NCI-H82 (cell line): ENCODE measurements at places on chromosomes 6 and 20.

- DNase-seq, result no peak
Measured at GRCh38 chr20:24153101-24154040, 164.8 kb upstream of the GGTLC1 start.

- DNase-seq, result no peak
Measured at GRCh38 chr20:36653456-36653855, 7.5 kb upstream of the SLA2 start.

DNA sequence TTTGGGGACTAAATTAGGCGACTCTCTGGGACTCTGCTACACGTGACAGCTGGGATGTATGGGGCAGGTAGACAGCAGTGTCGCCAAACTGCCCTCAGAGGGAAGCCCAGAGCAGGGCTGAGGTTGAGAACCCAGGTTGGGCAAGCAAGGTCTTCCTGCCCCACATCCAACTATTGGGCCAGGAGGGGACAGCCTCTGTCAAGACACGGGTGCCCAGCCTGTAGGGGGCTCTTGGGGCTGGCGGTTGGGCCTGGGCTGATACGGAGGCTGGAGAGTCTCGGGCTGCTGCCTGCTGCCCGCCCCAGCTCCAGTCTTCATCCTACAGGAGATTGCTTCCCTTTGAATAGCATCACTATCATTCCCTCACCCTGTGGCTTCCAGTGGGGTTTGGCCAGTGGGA lies 33.3 kb downstream of the CPNE5 start:
- DNase-seq, result no peak

- no peak for DNase-seq
Measured at GRCh38 chr6:35774116-35774794, 2.1 kb upstream of the CLPSL2 start.

- DNase-seq, result no peak
Measured at GRCh38 chr20:13671916-13672378, 33.2 kb upstream of the TASP1 start.

DNA sequence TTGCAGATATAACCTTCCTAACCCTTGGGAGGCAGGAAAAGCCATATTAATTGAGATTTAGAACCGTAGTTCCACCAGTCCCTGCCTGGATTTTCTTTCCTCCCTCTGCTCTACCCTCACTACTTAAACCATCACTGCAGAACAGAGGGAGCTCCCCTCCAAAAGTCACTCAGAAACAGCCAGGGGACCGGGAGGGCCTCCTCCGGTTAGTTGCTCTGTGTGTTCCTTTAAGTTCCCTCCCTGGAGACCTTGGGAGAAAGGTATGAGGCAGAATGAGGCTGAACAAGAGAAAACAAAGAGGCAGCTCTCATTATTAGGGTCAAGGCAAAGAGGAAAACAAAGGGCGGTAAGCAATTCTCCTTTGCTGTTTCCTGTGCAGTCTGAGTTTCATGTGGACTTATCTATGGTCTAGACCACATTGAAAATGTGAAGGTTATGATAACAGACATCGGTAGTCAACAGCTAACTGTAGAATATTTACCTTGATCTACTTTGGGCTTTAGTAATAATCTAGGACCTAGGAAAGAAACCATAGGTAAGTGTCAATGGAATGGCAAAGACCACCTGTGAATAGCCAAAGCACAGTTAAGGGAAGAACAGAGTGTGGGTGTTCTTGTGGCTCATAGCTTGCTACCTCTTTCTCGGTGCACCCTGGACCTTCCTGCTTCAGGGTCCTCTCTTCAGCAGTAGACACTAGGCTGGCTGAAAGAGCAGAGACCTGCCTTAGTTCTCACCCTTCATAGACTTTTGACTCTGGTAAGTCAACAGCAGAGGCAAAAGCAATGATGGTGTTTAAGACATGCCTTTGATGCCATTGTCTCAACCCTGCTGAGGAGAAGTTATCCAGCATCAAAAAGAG lies 250.9 kb upstream of the CITED2 start:
- no peak for DNase-seq

DNA sequence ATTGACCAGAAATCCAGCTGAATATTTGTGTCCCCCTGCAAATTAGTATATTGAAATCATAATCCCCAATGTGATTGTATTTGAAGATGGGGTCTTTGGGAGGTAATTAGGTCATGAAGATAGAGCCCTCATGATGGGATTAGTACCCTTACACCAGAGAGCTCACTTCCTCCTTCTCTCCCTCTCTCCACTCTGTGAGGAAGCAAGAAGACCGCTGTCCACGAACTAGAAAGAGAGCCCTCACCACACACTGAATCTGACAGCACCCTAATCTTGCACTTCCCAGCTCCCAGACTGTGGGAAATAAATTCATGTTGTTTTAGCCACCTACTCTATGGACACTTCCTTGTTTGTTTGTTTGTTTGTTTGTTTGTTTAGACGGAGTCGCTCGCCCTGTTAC lies 11.9 kb upstream of the PLAGL1 start:
- no peak for DNase-seq

DNA sequence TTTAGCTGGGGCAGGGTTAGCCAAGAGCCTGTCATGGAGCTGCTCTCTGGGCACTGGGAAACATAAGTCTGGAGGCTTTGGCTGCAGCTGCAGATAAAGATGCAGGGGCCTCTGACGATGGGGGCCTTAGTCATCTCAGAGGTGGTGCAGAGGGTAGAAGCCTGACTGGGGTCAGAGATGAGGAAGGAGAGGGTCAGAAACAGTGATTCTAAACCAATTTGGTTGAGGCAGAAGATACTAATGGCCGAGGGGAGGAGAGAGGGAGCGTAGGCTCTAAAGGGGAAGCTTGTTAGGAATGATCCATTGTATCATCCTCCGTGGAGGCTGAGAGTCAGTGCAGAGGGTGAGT lies 33.8 kb downstream of the PLEKHG1 start:
- no peak for DNase-seq

GRCh38 chr6:7153789-7154188 lies 46.0 kb downstream of the RREB1 start:
- no peak for DNase-seq

- peak; percentile 37 for DNase-seq
Measured at GRCh38 chr6:100880149-100880852, 828 bp downstream of the ASCC3 start.

DNA sequence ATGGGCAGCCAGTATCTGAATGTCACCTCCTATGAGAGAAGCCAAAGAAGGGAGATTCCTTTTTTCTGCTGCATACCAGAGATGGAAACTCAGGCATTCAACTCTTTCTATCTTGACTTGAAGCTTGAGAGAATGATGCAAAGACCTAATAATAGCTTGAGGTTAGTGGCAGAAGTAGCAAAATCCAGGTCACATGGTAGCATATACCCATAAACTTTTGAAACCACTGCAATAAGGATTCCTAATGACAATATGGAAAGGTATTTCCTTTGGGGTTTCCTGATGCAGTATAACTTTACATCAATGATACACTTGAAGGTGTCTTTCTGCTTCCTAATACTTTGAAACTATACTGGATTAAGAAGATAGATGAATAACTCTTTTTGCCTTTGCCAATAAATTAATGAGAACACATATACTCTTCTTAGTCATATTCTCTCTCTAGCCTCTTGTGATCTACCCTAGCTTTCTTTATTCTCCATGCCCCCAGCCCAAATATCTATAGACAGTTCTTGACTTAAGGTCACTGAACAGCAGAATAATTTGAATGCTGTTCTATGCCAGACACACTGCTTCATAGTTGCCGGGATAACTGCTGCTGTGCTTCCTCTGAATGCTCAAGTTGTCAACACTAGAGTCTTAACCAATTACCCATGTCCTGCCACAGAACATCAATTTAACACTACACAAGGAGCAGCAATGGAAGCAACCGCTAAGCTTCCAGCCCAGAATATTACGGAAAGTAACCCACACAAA lies 155.5 kb upstream of the SIM1 start:
- DNase-seq, result no peak

- DNase-seq, result no peak
Measured at GRCh38 chr6:16595514-16596120, 165.6 kb downstream of the ATXN1 start.

DNA sequence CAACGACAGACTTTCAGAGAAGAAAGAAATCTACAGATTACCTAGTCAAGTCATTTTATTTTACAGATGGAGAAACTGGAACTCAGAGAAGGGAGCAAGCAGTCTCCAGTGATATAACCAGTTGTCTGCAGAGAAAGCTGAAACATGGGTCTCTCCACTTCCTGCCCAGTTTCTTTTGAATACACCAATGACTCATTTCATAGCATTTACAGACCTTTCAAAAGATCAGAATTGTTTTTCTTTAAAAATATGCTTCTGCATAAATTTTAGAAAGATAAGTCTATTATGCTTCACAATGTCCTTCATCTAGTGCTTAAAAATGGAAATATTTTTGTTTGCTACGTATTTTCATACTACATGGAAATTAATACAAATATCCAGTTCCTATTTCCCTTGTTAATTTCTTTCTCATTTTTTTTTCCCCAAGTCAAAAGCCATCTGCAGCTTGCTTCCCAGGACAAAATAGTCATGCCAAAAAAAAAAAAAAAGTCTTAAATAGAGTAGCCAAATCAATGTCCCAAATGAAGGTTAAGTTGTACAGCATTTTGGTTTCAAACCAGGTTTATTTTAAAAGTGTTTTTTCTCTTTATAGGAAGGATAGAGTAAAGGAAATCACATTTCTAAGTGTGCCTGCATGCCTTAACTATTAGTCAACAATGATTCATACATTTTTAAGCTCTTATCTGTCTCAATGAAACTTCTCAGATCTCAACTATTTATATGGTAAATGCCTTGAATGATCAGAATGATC lies 36.9 kb downstream of the ARHGAP18 start:
- no peak for DNase-seq

- no peak for DNase-seq
Measured at GRCh38 chr6:767755-768512, 75.0 kb upstream of the EXOC2 start.

DNA sequence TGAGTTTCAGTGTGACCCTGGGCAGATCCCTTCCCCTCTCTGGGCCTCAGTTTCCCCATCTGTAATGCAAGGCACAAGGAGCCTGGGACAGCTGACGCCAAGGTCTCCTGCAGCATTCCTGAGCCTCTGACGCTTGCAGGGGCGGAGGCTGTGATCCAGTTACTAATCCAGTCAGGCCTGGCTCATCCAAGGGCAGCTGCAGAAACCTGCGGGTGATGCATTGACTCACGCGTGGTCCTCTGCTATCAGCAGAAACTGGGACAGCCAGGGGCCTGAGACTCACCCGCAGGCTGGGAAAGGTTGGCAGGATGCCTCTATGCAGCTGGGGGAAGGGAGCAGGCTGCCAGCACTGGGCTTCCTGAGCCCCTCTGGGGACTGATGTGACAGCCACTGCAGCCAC lies 65.0 kb upstream of the SIRPA start:
- DNase-seq, result no peak

GRCh38 chr20:58634521-58635278 lies 16.4 kb upstream of the STX16 start:
- DNase-seq, result no peak

- peak; percentile 54 for DNase-seq
Measured at GRCh38 chr6:142735204-142735603, 209.8 kb downstream of the HIVEP2 start.

GRCh38 chr20:50746138-50746940 lies 15.0 kb downstream of the PARD6B start:
- DNase-seq, result peak; percentile 23

DNA sequence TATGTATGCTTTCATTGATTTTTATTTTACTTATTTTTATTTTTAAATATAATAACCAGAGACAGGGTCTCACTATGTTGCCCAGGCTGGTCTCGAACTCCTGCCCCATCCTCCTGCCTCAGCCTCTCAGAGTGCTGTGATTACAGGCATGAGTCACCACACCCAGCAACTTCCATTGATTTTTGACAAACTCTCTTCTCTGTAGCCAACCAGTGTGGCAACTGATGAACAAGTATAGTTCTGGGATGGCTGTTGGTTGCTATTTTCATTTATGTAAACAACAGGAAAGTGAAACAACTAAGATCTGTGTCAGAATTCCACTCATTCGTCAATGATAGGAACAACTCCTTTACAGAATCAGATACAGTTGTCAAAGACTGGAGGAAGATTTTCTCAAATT lies 356.7 kb upstream of the JARID2 start:
- DNase-seq, result no peak

- DNase-seq, result no peak
Measured at GRCh38 chr20:34904202-34904621, 27.8 kb downstream of the ACSS2 start.

DNA sequence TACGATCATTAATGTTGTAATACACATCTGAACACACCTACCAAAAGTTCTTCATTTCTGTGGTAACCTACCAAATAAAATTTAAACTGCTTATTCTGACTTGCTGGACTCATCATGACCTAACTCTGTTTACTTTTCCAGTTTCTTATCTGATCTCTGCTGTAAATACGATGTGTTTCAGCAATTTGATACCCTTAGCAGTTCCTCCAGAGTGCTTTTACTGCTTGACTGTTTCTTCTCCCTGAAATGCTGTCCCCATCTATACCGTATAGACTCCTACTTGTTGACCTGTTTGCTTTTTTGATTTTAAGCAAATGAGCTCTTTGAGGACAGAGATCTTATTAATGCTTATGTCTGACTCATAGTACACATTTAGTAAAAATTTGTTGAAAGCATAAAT lies 119.5 kb downstream of the SCAF8 start:
- no peak for DNase-seq

GRCh38 chr6:107600121-107600520 lies 110.2 kb downstream of the SOBP start:
- no peak for DNase-seq

DNA sequence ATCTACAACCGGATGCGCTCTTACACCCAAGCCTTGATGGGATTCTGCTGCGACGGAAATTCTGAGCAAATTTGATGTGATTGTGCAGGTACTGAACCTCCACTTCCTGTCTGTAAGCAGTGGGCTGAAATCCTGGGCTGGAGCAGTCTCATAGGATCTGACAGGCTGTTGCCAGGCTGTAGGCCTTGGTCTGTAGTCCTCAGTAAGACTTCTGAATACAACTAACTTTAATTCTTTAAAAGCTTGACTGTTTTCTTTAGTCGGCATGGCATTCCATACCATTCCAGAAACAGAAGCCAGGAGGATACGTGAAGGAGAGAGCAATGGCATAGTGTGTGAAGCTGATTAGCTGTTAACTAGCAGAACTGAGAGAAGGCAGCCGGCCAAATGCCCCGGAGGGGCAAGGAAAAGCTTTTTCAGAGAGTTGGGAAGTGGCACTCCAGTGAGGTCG lies 68.3 kb downstream of the ADTRP start:
- no peak for DNase-seq
